Kidney capillary endothelial cell (primary cell): ENCODE measurements at places on chromosomes 7 and 10.

DNA sequence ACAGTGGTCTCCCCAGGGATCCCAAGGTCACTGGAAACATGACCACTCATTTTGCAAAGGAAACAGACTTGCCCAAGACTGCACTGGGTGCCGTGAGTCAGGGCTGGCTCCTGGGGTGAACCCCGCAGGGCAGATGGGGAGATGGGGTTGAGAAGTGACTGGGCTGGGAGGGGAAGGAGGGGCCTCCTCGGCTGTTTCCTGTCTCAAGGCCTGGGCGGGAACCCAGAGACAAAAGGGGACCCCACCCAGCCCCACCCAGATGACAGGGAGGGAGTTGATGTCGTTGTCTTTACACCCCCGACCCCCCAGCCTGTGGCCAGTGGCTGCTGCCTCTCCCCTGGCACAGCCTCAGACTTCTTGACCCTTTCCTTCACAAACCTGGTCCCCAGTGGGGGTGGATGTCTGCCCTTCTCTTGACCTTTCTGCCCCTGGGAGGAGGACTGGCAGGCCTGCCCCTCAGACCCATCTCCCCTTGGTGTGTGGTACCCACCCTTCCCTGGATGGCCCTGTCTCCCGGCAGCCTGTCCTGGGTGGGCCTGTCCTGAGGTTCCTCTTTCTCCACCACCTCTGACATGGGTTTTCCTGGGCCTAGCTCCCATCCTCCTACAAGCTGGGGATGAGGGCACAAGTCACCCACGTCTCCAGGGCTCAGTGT lies 1.4 kb downstream of the MYO1G start:
- DNase-seq = no peak

GRCh38 chr10:103783681-103784080 lies 71.7 kb downstream of the SH3PXD2A start:
- DNase-seq = no peak

GRCh38 chr10:67934336-67934735 lies 49.9 kb downstream of the SIRT1 start:
- DNase-seq = no peak

DNA sequence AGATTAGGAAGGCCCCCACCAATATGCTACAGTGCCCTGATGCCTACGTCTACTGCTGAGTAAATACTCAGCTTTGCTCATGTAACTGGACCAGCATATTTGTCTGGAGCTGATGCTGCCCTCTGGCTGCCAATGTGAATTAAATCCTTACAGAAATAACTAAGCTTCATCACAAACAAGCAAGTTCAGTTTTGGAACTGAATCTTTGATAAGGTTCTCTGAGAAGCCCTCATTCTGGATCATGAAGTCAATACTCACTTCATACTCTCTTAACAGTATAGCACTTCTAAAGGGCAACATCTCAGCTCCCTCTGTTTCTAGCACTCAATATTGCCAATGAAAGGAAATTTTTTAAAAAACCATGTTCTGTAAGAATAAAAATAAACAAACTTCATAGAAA lies 246.7 kb downstream of the ETV1 start:
- peak; percentile 12 for DNase-seq

GRCh38 chr10:107589081-107589480 lies 424.6 kb upstream of the SORCS1 start:
- DNase-seq = no peak

- DNase-seq = peak; percentile 58
Measured at GRCh38 chr10:96229568-96230030, 41.8 kb downstream of the BLNK start.

GRCh38 chr7:40531956-40532355 lies 397.2 kb downstream of the SUGCT start:
- DNase-seq = no peak

GRCh38 chr7:6232116-6232515 lies 40.3 kb downstream of the CYTH3 start:
- DNase-seq = no peak

GRCh38 chr10:29794776-29795611 lies 160.2 kb upstream of the SVIL start:
- no peak for DNase-seq

GRCh38 chr7:124840435-124840834 lies 74.8 kb upstream of the GPR37 start:
- DNase-seq = peak; percentile 9

DNA sequence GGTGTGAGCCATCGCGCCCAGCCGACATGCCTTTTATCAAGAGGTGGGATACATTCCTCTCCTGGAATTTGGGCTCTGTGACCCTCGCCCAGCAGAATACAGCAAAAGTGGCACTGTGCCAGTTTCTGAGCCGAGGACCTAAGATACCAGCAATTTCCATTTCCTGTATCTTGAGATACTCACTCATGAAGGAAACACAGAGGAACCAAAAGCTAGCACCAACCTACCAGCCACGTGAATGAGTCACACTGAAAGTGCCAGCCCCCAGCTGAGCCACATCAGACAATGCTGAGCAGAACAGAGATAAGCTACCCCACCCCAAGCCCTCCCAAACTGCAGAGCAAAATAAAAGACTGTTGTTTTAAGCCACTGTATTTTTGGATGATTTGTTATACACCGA lies 56.3 kb downstream of the CACUL1 start:
- DNase-seq = peak; percentile 66

GRCh38 chr10:71065659-71066058 lies 146.7 kb upstream of the UNC5B start:
- no peak for DNase-seq

DNA sequence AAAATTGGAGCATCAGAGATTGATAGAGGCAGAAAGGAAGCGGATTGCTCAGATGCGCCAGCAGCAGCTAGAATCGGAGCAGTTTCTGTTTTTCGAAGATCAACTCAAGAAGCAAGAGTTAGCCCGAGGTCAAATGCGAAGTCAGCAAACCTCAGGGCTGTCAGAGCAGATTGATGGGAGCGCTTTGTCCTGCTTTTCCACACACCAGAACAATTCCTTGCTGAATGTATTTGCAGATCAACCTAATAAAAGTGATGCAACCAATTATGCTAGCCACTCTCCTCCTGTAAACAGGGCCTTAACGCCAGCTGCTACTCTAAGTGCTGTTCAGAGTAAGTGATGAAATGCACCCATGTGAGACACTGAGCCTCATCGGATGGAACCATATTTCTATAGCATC lies 33.1 kb downstream of the STAMBPL1 start:
- no peak for DNase-seq

DNA sequence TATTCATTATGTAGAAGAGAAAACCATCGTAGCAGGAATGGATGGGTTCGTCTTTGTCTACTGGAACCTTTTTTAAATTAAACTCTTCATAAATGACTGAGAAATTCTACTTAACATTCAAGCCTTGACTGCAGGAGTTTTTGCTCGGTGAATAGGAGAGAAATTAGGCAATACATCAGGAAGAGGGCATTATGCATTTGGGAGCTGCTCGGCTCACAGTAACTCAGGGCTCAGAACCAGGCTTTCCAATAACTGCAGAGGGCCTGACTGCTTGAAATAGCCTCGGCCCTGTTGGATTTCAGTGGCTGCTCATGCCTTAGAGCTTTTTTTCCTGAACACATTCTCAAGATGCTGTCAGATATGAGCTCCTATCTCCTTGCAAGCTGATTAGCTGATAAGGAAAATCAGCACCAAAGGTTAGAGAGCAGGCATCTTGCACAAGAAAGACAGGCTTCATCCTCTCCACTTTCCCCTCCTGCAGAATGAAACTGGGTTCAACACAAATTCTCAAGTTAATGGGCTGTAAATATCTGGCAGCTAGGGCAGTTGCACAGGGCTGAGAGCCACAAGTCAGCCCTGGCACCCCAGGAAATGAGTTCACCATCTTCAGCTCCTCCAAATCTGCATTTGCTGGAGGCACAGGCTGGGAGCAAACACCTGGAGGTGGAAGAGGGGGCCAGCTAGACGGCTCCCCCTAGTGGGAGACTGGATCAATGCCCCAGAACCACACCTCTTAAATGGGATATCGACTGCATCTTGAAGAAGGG lies 24.3 kb downstream of the TECTB start:
- DNase-seq = peak; percentile 16

DNA sequence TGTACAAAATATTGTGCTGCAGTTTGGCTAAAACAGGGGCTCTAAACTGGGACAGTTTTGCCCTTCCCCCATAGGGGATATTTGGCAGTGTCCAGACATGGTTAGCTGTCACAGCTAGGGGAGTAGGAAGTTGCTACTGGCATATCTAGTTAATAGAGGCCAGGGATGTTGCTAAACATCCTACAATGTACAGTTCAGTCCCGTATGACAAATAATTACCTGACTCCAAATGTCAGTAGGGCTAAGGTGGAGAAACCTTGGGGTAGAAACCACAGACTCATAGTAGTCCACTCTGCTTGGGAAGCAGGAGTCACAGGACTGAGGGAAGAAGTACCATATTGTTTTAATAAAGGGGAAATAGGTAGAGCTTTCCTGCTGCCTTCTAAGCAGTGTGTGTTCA lies 39.8 kb downstream of the WBP1L start:
- no peak for DNase-seq

DNA sequence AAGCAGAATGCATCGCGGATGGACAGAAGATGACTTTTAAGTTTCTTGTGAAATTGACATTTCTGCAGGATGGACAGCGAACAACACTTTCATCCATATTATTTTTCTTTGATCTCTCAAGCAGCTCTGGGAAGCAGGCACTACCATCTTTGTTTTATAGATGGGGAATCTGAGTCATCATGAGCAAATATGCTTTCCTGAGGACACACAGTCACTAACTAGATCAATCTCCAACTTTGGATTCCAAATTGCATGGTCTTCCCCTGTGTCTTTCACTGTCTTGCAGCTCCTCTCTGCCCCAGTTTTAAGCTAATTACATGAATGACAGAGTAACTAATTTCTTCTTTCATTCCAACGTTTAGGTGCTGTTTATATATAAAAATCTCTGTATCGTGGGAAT lies 201.5 kb downstream of the ADAM12 start:
- DNase-seq = no peak

GRCh38 chr7:143487566-143487965 lies 9.9 kb downstream of the TAS2R41 start:
- no peak for DNase-seq

- DNase-seq = no peak
Measured at GRCh38 chr7:133602291-133602690, 349.4 kb downstream of the EXOC4 start.

DNA sequence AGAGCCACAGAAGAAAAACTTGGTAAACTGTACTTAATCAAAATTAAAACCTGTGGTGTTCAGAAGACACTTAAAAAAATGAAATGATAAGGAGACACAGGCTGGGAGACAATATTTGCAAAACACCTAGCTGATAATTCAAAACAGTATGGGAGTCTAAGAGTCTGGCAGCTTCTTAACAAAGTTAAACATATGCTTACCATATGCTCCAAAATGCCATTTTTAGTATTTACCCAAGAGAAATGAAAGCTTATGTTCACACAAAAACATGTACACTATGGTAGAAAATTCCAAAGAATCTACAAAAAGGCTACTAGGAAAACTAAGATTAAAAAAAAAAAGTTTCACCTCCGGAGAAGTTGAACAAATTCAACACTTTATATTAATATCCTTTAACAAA lies 48.6 kb downstream of the ITGB1 start:
- DNase-seq = no peak

DNA sequence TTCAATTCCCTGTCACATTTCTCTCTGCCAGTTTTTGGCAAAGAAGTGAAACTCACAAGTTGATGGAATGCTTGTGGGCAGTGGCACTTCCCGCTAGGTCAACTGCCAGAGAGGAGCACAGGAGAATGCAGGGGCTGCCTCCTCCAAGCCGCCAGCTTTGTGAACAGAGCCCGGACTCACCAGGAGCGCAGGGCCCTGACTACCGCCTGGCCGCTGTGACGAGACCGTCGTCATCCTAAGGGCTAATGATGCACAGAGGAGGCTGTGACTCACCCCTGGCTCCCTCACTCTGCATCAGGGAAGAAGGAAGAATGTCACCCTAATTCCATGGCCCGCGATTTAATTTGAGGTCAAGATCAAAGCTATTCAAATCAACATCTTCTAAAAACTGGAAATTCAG lies 123.9 kb downstream of the TAX1BP1 start:
- DNase-seq = no peak

DNA sequence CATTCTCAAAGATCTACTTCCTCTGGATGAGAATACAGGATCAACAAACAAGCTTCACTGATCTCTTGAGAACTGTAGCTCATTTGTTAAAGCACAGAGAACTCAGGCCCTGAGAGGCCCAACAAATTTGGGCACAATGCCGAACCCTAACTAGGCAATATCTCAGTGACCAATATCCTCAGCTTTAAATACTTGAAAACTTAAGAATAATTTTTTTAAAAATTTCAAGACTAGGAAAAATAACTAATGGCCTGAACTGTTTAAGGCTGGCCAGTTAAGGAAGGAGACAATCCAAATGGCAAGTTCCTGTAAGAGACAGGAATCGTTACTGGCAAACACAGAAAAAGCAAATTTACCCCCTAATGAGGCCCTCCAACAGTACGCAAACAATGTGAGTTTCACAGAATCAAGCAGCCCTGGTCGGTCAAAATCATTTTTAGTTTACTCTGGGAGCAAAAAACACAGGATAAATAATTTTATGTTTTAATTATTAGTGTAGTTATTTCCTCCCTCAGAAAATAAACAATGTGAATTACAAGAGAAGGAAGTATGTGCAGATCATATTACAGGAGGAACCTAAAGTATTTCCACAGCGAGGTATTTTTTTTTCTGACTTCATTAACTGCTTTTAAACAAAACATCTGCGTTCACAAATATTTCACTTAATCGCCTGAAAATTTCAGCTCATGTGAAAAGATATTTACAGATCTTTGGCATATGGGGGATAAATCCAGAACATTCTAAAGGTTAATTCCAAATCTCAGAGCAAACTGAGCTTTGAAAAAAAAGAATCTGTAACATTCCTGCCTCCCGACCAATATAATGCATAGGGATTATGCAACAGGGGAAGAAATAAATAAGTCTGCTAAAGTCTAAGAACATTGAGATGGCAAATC lies 39.5 kb downstream of the NT5C2 start:
- no peak for DNase-seq

DNA sequence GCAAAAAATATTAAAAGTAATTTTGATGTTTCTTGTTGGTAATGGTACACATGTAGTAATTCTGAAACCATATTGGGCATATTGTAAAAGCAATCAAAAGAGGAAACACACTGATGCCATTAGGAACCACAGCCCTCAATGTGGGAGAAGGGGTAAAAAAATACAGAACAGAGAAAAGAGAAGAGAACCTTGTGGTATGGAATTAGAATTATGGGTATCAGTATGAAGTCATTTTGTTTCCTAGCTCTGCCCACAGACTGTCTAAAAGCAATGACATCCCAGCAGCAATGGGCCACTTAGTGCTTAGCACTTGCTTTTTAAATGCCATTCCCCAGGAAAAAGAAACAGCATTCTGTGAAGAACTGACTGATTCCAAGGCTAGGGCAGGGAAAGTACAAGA lies 61.5 kb downstream of the CPVL start:
- no peak for DNase-seq

DNA sequence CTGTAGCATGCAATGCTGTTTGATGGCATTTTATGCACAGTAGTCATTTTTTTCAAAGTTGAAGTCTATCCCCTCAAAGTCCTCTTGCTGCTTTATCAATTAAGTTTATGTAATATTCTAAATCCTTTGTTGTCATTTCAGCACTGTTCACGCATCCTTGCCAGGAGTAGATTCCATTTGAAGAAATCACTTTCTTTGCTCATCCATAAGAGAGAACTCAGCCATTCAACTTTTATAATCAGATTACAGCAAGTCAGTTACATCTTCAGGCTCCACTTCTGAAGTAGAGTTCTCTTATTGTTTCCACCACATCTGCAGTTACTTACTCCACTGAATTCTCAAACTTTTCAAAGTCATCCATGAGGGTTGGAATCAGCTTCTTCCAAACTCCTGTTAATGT lies 32.3 kb downstream of the SDHAF3 start:
- no peak for DNase-seq
